ENCODE measurements at places on chromosomes 7 and 10.

GRCh38 chr7:112204499-112205342 lies 1.5 kb downstream of the DOCK4 start:
- no peak for DNase-seq

DNA sequence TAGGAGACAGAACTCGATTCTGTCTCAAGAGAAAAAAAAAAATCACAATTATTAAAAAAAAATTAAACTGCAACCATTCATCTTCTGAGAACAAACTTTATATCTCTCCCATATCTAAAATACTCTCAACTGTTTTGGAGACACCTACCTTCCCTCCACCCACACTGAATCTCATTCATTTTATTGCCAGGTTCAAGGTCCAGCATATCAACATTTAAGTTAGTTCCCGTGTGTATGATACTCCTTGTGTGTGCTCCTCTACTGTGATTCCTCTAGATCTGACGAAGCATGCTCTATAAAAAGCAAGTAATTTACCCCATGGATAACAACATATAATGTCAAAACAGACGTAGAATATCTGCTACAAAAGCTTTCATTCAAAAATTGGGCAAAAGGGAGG lies 351.8 kb upstream of the SORCS1 start:
- DNase-seq: no peak

GRCh38 chr10:69839696-69840345 lies 38.1 kb downstream of the COL13A1 start:
- DNase-seq: no peak

DNA sequence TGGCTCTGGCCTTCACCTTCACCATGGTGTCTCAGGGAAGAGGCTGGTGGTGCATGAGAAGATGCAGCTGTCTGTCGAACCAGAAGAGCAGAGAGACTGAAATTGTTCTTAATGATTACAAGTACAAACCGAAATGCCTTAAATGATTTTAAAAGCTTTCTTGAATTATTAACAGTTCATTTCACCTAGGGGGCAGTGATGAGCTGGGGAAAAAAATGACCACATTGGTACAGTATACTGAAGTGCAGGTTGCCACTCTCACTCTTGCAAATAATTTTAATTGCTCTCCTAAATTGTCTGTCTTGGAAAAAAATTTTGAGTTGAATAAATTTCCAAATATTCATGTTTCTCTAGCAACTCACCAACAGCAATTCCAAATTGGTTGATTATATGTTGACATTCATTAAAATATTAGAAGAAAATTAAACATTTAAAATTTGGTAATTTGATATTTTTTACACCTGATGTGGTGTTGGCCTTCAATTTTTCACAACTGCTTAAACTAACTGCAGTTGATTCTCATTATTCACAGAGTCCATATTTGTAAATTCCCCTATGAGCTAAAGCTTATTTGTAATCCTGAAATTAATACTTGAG lies 692.6 kb downstream of the ZWINT start:
- no peak for DNase-seq

GRCh38 chr10:120521880-120522279 lies 64.9 kb downstream of the PLPP4 start:
- no peak for DNase-seq

GRCh38 chr7:46391231-46392201 lies 470.4 kb upstream of the IGFBP3 start:
- no peak for DNase-seq

- DNase-seq: no peak
These were observed 142.8 kb downstream of the DGKB start for GRCh38 chr7:14759785-14760184.

DNA sequence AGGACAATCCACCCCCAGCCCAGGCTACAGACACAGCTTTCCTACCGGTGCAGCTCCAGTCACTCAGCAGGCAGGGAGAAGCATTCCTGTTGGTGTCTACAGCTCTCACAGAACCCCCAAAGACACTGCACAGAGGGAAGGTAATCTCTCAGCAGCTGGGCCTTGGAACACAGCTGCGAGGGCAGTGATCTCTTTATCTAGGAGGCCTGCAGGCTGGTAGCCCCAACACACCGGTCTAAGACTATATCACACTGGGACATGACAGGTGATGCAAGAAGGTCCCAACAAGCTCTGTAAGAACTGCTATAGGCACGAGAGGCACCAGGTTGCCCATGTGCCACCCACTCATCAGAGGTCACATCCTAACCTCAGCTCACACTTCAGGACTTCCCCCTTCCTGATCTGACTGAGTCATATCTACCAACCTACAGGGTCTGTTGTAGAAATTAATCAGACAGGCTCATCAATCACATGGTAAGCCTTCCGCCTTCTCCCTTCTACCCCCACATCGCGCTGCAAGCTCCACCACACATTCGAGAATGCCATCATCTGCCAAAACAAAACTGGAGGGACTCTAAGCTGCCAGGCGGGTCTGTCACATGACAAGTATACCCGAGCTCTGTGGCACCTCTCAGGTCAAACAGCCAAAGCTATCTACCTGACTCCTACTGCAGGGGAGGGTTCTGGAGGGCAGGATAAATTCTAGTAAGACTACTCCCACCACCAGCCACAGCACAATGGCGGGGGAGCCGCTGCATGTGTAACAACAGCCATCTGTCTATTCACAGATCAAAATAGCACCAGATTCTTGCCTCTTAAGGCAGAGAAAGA lies 26.1 kb downstream of the FAM53B start:
- DNase-seq: peak; percentile 92

DNA sequence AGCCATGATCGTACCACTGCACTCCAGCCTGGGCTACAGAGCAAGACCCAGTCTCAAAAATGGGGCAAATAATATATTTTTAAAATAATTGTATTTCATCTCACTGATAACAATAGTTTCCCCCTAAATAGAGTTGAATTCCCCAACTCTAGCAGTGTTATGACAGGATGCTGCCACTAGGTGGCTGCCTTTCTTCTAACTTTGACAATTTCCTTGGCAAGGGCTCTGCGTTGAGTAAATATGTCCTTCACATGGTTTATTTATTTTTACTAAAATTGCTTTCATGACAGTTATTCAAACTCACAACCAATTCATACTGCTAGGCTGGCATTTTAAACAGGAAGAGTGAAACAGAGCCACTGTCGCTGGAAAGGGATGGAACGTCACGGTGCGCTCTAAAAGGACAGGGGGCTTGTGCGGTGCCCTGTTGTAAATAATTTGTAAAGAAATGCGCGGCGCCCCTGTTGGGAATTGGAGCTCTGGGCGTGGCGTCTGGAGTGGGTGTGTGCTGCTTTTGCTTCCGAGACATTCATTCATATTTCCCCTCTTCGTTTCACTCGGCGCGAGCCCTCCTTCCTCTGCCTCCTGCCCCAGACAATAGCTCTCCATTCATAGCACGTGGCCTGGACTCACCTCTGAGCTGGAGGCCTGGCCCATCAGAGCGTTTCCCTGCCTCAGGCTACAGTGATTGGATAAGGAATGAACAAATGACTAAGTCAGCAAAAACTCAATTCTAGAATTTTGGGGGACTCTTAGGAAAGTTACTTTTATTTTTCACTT lies 20.5 kb upstream of the PITRM1 start:
- DNase-seq: peak; percentile 62

GRCh38 chr10:127496035-127496434 lies 53.1 kb upstream of the NPS start:
- DNase-seq: no peak

- DNase-seq: no peak
These were observed 140.2 kb upstream of the CTTNBP2 start for GRCh38 chr7:118013252-118014010.

- no peak for DNase-seq
These were observed 105.0 kb downstream of the VIPR2 start for GRCh38 chr7:159039716-159040115.

GRCh38 chr7:24851786-24852185 lies 94.5 kb upstream of the GSDME start:
- no peak for DNase-seq

- DNase-seq: no peak
These were observed 3.1 kb upstream of the HOXA9 start for GRCh38 chr7:27168265-27168947.

DNA sequence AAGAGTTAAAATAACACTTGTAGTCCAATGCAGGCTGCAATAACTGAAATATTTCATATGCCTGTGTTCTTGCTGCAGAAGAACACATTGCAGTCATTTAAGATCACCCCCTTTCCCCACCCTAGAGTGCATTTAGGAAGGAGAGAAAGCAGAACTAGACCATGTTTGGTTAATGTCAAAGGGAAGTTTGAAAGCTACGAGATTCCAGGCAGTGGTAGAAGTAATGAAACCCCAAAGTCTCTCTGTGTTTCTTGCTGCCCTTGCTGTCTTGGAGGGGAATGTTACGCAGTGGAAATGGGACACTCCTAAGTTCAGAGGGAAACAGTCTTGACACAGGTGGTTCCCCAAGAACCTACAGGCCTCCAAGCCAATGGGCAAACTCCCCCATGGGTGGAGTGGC lies 242.9 kb downstream of the PTEN start:
- no peak for DNase-seq

DNA sequence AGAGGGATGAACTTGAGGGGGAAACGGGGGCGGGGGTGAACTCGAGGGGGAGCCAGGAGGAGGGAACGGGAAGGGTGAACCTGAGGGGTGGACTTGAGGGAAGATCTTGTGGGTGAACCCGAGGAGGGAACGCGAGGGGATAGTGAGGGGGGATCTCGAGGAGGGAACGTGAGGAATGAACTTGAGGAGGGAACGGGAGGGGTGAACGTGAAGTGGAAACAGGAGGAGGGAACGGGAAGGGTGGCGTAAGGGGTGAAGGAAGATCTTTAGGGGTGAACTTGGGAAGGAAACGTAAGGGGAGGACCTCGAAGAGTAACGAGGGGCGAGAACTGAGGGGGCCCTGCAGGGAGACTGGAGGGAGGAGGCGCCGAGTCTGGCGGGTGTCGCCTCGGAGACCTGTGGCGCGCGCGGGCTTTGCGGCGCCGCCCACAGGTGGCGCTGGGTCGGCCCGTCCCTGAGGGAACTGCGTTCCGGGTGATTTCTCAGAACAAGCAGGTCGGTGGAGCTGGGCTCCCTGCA lies 651 bp downstream of the MYO3A start:
- no peak for DNase-seq

GRCh38 chr10:5434017-5434753 lies 21.8 kb downstream of the NET1 start:
- DNase-seq: peak; percentile 41

DNA sequence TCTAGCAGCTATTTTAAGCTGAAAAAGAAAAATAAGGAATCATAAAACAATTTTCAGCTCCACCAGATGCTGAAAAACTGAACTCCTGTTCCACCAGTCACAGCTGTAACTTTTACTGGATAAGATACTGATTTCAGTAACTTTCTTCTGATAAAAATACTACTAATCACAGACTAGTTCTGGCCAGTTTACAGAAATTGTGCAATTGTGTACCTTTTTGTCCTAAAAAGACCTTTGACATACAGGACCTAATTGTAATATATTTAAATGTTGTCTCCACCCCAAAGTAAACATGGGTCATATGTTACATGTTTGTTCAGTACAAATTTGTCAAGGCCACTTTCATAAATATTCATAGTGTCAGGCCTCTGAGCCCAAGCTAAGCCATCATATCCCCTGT lies 27.1 kb upstream of the PIP start:
- no peak for DNase-seq

GRCh38 chr10:48378675-48379074 lies 72.2 kb downstream of the MAPK8 start:
- DNase-seq: no peak

DNA sequence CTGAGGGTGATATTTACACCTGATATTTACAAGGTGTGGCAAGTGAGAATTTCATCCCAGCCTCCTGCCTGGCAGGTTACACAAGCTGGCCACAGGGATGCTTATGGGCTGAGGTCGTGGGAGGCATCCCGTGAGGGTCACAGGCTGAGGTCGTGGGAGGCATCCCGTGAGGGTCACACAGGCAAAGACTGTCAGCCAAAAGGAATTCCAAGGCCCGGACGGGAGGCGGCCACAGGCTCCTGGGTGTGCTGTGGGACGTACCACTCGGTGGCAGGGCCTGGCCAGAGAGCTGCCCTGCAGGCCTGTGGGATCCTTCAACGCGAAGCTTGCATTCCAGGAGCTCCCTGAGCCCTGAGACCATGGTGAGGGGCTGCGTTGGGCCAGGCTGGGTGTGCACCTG lies 460.6 kb downstream of the DNAJB6 start:
- DNase-seq: no peak

DNA sequence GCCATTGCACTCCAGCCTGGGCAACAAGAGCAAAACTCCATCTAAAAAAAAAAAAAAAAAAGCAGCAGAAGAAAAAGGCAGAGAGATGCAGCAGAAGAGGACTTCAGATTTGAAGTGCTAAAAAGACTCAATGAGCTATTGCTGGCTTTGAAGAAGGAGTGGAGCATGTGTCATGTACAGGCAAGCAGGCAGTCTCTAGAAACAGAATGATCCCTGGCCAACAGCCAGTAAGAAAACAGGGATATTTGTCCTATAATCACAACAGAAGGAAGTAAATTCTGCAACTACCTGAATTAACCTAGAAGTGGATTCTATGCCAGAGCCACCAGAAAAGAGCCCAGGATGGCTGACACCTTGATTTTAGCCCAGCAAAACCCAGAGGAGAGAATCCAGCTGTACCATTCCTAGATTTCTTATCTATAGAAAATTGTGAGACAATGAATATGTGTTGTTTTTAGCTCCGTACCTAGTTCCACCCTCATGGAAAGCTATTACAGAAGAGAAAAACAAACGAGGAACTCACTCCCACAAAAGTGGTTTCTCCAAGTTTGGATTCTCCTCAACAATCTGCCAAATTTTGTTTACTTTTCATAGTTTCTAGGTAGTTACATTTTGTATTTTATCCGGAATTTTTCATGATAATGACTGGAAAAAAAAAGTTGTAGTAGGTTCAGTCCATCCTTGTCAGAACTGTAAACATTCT lies 198.2 kb upstream of the GNAI1 start:
- DNase-seq: no peak

DNA sequence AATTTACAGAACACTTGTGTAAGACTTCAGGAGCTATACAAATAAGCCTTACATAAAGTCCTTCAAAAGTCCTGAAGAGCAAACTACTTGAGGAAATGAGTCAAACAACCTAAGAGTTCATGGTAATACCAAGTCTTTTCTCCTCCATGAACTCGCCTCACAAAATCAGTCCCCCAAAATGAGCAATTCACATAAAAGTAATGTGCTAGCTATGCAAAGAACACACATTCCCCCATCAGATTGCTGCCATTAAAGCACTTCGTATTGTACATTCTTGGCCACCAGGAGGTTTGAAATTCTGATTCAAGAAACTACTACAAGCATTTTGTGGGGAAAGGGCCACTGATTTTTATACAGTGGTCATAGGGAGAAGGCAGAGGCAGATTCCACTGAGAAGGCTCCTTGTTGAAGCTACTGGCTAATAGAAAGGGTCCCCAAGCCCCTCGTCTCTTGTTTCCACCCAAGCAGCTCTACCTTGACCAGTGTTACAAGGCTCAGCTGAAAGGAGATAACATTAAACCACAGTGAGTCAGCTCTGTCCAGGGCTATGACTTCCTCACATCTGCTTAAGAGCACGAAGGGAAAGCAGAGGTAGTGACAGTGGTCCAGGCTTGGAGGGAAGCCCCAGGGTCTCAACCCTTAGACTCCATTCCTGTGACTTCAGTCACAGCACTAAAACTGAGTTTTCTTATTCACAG lies 115.2 kb upstream of the CDK1 start:
- DNase-seq: peak; percentile 7

- DNase-seq: no peak
These were observed 57.2 kb upstream of the ELN start for GRCh38 chr7:73970801-73971229.
